ENCODE measurements at places on chromosomes 12 and 14.

DNA sequence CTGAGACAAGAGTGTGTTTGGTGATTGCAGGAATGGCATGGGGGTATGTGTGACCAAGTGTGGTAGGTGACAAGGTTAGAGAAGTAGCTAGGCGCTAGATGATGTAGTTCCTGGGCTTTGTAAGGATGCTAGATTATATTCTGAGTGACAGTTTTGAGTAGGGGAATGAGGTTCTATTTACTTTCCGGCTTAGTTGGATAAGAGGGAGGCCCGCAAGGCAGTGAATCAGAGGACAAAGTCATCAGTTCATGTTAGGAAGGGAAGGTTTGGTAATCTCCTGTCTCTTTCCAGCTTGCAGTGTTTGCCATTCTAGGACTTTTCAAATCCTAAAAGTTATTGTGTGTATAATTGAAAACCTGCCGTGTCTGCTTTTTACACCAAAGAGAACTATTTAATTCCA, 45.0 kb downstream of the CFAP54 start:
- DNase-seq: peak; percentile 51

DNA sequence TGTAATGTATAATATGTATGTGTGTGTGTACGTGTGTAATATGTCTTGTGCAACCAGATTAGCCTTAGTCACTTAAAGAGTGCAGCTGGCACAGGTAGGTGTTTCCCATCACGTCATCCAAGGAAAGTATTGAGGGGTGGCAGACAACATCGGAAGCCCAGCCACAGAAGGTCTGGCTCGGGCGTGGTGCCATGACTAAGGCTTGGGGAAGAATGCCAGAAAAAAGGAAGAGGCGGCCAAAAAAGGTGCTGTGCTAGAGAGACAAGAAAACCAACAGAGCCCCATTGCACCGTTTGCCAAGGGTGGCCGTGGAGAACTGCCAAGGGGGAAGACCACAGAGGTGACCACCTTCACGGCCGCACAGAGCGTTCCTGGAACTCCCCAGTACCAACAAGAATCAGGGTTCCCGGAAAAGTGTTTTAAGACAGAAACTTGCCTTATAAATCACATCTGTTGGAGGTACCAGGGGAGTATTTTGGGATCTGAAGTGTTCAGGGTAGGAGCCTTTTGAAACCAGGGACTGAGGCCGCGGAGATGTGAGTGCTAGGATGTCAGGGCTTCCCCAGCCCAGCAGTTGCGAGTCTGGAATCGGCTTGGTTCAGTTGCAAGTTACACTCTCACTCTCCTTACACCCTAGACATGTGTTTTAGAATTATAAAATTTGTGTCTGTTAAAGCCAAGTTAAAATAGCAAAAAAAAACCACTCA, 131.2 kb upstream of the DYRK2 start:
- DNase-seq: no peak

DNA sequence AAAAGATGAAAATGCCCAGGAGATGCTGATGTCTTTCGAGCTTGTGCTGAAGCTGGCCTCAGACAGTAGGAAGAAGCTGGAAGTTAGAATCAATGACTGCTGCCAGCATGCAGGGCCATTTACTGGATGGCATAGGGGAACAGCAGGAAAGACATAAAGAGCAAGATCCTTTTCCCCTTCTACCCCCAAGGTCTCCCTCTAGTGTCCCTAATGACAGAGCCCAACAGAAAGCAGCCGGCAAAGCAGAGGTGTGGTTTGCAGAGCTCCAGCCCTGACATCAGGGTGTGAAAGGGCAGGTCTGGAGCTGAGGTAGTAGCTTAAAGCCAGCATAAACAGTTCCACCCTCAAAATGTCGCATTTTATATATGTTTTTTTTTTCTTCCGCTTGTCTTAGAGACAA, 1560.7 kb upstream of the TMEM132C start:
- no peak for DNase-seq

DNA sequence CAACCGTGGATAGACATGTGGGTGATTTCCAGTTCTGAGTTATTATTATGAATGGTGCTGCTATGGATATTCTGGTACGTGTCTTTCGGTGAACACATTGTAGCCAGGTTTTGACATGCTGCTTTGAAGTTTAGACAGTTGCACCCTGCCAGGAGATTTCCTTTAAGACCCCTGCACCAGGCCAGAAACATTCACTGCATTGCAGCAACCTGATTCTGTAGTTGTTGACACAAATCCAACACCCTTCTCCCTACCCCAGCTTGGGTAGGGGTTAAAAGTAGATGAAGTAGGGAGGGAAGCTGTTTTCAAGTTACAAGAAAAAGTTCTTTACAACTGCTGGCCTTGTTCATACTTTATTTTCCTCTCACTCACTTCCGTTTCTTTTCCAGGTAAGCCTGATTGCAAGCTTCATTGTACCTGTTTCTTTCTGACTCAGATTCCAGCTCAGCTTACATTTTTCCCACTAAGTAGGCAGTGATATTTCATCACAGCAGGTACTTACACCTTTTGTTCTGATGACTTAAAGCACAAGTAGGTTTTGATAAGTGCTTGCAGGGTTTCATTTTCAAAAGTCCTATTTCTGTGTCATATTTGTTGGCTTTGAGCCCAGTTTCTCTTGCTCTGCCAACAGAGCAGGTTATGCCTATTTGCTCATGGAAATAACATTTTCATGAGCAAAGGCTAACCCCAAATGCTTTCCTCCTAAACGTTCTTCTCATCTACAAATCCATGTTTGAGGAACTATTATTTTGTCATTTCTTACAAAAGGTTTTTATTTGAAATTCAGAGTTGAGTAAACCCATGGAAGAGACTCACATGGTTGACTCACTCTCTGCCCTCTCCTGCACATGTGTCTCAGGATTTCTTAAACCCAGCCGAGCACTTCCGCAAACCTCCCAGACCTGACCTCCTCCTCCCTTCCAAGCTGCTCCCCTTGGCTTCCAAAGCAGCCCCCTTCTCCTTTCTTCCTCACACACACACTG, 12.1 kb upstream of the LTA4H start:
- DNase-seq: no peak

GRCh38 chr14:31336646-31337045, 83.7 kb downstream of the HEATR5A start:
- DNase-seq: no peak

DNA sequence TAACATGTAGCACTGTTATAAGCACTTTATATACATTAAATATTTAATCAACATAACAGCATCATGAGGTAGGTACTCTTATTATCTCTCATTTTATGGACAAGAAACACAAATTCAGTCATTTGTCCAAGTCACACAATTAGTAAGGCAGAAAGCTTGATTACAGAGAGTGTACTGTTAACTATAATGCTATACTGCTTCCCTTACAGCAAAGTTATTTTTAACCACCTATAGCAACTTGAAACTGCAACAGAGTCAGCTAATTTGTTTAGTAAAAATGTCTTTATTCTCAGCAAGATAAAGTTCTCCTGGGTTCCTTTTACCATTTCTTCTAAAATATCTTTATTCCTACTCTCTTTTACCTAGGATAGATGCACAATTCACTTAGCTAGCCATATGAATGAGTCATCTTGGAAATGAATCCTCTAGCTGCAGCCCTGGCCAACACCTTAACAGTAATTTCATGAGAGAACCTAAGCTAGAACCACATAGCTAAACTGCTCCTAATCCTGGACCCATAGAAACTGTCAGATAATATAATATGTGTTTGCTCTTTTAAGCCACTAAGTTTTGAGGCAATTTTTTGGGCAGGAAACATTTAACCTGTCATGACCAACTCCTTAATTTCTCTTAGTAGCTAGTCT, 90.2 kb upstream of the HECTD1 start:
- DNase-seq: no peak

- DNase-seq: no peak
Measured at GRCh38 chr14:74964787-74965485, 9.5 kb upstream of the PGF start.

DNA sequence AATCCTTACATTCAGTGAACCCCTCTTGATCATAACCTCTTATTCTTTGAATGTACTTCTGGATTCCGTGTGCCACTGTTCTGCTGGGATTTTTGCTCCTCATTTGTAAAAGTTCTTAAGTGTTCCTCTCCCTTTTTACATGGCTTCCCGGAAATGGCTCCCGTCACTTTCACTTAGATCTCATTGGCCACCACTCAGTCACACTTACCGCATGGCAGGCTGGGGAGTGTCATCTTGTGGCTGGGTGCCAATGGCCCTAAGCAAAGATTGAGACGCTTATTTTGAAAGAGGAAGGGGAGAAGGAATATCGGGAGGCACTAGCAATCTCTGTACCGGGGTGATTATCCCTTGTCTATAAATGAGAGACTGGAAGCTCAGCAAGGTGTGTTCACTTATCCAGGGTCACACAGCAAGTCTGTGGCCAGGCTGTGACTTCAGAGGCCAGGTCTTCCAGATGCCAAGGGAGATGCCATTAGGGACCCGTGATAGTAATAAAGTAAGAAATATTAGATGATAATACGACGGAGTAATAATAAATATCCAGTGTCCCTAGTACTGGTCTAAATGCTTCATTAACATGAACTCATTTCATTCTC, 68.8 kb downstream of the RNFT2 start:
- DNase-seq: no peak

DNA sequence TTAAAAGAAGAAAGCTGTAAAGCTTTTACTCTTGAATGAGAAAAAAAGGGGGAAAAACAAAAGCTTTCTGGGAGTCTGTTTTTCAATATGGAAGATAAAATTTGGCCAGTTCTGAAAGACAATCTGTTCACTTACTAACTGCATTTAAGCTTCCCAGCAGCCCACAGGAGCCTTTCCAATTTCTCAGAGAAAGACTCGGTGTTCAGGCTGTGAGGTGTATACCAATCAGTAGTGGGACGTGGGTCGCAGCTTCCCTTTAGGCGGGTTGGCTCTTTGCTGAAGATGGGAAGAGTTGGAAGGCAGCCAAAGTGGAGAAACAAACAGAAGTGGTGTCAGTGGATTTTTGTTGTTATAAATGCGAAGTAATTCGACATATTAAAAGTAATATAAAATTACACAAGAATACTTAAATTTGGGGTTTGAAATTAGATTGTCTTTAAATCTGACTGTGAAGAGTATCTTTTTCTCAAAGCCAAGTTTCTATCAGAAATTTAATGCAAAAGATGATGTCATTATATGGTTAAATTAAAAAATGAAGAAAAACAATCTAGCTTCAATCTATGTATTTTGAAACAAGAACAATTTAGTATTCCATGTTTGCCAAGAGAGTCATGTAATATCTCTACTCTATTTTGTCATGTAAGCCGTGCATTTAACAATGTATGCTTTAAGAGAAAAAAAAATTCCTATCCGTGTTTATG, 590.2 kb upstream of the ATXN7L3B start:
- no peak for DNase-seq

- no peak for DNase-seq
Measured at GRCh38 chr14:32169191-32169590, 32.7 kb upstream of the RNU6-7 start.

GRCh38 chr12:67590149-67590790, 58.3 kb upstream of the DYRK2 start:
- no peak for DNase-seq

DNA sequence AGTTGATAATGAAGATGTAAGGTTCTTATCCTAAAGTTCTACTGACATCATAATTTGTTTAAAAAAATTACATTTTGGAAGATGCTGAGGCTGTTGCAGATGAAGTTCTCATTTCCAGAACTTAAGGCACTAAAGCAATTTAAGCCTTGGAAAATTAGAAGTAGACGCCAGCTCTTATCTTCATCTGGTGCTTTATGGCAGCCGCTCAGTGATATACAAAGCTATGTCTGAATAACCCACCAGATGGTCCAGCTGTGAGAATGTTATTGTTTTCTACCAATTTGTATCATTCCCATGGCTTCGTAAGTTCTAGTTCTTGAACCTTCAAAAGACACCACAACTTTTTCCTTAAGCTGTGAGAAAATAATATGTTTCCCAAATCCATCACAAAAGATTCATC, 212.1 kb upstream of the ARID2 start:
- no peak for DNase-seq

DNA sequence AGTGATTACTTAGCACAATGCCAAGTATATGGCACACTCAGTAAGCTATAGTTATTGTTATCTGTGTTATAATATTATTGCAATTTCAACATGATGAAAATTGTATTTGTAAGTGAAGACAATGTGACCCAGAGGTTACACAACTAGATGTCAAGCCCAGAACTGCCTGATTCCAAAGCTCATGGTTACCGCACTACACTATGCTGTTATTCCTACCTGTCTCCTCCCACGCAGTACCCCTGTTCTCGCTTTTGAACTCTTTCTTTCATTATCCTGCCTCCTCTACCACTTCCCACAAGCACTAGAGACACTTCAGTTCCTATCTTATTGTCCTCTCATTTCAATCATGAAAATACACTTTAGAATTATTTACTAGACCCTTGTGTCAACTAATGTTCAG, 93.2 kb downstream of the PLCZ1 start:
- DNase-seq: peak; percentile 4

- no peak for DNase-seq
Measured at GRCh38 chr12:19894050-19894449, 454.8 kb downstream of the AEBP2 start.

GRCh38 chr12:71877335-71878121, 38.0 kb downstream of the TBC1D15 start:
- no peak for DNase-seq

- DNase-seq: no peak
Measured at GRCh38 chr12:105083551-105084105, 630 bp downstream of the ALDH1L2 start.

DNA sequence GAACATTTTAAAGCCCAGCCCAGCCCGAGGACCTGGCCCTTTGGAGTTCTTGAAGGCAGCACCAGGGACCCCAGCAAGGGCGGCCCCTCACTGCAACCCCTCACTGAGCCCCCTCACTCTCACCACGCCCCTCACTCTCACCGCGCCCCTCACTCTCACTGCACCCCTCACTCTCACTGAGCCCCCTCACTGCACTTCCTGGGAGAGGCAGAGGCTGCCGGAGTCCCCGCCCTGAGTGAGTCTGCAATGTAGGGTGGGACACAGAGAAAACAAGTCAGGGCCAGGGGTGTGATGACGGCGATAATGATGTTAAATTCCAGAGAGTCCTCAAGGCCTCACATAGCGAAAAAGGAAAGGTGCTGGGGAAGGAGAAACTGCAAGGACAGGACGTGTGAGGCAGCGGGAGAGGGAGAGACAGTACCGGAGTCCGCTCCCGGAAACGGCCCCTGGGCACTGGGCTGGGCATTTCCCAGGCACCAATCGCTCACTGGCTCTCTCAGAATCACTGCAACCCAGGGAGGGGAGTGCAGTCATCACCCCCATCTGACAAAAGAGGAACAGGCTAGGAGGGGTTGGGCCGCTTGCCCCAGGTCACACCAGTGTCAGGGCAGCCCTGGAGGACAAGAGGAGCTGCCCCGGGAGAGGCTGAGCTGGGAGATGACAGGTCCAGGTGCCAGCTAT, 24.9 kb downstream of the CCDC88C start:
- no peak for DNase-seq

GRCh38 chr14:91229743-91230200, 14.7 kb downstream of the GPR68 start:
- no peak for DNase-seq

- no peak for DNase-seq
Measured at GRCh38 chr14:103892247-103892646, 36.0 kb upstream of the TDRD9 start.

DNA sequence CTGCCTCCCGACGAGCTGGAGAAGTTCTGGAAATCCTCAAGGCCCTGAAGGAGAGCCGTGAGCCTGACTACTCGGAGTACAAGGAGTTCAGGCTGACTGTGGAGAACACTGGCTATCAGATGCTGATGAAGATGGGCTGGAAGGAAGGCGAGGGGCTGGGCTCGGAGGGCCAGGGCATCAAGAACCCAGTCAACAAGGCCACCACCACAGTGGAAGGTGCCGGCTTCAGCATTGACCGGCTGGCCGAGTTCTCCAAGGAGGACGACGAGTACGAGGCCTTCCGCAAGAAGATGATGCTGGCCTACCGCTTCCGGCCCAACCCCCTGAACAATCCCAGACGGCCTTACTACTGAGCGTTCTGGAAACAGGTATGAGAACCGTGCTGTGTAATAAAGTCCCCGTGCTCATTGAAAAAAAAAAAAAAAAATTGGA, 366.1 kb upstream of the ATXN7L3B start:
- DNase-seq: no peak
